Esophagus mucosa (tissue), 1 donor: ENCODE measurements at places on chromosomes 7 and 10.
A peak's percentile ranks its signal among the peaks of the same experiment; 100 is the strongest.

DNA sequence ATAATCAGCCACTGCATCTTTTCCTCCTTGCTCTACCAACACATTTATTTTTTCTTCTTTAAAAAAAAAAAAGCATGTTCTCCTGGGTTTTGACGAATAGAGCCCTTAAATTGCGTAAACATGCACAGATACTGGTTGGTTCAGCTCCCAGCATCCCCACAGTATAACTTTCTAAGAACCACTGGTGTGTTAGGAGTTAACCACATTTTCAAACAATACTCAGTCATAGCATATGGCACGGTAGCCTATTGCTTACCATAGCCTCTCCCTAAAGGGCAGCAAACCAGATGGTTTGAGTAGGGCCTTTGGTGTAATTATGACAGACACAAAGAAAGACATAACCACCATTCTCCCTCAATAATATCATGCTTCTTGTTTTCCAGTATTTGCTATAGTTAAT lies 145.0 kb downstream of the LRRC4 start:
- ATAC-seq = no peak

- ATAC-seq = no peak
These were observed 8.0 kb upstream of the CDH23 start for GRCh38 chr10:71388583-71389310.

GRCh38 chr7:157916946-157917640 lies 580.3 kb downstream of the DNAJB6 start:
- no peak for ATAC-seq

- no peak for ATAC-seq
These were observed 15.2 kb upstream of the RASSF4 start for GRCh38 chr10:44944354-44944753.

GRCh38 chr7:19747740-19748339 lies 25.6 kb downstream of the TMEM196 start:
- no peak for ATAC-seq

- peak; percentile 53 for ATAC-seq
These were observed 32.1 kb downstream of the FAS start for GRCh38 chr10:89022734-89023133.

GRCh38 chr7:5470816-5471215 lies 47.2 kb upstream of the TNRC18 start:
- no peak for ATAC-seq

GRCh38 chr7:36473454-36474282 lies 84.0 kb downstream of the ANLN start:
- peak; percentile 71 for ATAC-seq

DNA sequence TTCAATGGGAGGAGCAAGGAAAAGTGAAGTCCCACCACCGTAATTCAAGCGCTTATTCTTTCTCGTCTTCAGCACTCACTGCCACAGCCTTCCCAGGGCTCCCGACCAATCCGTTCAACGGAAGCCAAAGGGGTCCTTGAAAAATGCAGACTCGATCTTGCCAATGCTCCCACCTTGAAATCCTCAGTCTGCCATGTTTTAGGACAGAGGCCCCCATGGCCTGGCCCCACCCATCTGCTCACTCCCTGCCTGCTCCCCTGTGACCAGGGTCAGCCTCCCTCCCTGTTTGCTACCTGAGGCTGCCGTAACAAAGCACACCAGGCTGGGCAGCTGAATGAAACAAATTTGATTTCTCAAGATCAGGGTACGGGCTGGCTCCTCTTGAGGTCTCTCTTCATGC lies 3.0 kb upstream of the DNAAF5 start:
- no peak for ATAC-seq

DNA sequence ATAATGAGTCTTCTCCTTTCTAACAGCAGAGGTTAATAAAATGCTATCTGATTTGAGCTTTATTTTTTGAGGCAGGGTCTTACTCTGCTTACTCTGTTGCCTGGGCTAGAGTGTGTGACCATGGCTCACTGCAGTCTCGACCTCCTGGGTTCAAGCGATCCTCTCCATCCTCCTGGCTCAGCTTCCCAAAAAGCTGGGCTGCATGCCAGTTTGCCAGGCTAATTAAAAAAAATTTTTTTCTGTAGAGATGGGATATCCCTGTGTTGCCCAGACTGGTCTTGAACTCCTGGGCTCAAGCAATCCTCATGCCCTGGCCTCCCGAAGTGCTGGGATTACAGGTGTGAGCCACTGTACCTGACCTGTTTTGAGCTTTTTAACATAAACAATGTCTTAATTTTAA lies 56.7 kb downstream of the SCD start:
- ATAC-seq = no peak

DNA sequence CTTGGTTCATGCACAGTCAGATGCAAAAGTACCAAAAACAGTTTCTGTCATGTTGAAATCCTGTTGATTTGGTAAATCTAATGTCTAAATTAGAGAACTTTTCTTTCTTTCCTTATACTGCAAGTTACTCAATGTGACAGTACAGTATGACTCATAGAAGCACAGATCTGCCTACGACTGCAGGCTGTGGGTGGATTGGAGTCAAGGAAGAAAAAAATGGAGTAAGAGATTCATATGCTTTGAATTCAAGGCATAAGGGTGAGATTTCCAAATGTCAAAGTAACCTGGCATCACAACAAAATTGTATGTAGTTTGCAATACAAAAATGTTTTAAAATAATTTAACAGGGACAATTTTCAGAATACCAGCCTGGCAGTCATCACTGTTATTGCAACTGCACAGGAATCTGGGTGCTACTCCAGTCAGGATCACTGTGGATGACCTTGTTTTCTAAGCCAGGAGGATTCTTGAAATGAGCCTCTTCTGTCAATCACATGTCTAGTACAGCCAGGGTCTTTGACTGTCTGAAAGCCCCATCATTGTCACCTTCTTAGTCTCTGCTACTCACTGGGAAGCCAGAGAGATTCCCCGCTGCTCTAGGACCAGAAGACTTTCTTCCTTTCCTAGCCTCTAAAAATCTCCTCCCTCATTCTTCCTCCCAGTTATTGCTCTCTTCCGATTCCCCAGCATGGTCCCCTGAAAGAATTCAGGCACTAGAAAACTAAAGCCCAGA lies 83.6 kb downstream of the CD36 start:
- peak; percentile 82 for ATAC-seq

DNA sequence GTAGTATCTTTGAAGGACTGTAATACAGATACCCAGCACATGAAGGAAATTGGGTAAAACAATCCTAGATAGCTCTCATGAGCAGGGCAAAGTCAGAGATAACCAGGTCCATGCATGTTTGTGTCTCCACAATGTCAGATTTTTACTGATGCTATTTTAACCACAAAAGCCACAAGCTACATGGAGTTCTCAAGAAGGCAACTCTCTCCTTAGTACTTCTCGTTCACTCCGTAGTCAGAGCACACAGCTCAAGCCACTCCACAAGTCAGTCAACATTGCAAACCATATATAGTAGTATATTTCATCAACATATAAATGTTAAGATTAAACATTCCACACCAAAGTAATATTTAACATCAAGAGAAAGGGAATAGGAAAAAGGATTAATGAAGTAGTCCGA lies 98.0 kb upstream of the PIK3CG start:
- no peak for ATAC-seq

- ATAC-seq = peak; percentile 56
These were observed 77.7 kb downstream of the ITGB8 start for GRCh38 chr7:20408467-20408826.

- ATAC-seq = peak; percentile 15
These were observed 7.6 kb upstream of the SLC18A3 start for GRCh38 chr10:49602380-49603023.

GRCh38 chr10:8424555-8425211 lies 370.2 kb downstream of the GATA3 start:
- ATAC-seq = no peak

GRCh38 chr7:144531181-144531580 lies 127.7 kb upstream of the NOBOX start:
- ATAC-seq = no peak

- no peak for ATAC-seq
These were observed 60.1 kb downstream of the DENND11 start for GRCh38 chr7:141641876-141642275.

DNA sequence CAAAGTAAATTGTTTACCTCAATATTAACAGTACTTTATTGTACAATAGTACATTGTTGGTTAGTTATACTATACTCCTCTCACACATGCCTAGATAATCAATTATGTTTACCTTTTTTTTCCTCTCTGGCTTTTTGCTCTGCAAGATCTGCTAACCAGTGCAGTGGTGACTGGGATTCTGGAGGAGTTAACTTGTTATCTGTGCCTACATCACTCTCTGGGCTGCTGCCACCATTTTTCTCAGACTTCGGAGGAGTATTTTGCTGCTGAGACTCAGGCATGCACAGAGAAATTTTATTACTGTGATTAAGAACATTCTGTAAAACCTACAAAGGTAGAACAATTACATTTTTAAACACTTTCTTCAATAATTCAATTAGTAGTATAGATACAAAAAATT lies 59.7 kb downstream of the NRBF2 start:
- ATAC-seq = no peak

- no peak for ATAC-seq
These were observed 268.4 kb downstream of the GPR37 start for GRCh38 chr7:124497176-124497575.

DNA sequence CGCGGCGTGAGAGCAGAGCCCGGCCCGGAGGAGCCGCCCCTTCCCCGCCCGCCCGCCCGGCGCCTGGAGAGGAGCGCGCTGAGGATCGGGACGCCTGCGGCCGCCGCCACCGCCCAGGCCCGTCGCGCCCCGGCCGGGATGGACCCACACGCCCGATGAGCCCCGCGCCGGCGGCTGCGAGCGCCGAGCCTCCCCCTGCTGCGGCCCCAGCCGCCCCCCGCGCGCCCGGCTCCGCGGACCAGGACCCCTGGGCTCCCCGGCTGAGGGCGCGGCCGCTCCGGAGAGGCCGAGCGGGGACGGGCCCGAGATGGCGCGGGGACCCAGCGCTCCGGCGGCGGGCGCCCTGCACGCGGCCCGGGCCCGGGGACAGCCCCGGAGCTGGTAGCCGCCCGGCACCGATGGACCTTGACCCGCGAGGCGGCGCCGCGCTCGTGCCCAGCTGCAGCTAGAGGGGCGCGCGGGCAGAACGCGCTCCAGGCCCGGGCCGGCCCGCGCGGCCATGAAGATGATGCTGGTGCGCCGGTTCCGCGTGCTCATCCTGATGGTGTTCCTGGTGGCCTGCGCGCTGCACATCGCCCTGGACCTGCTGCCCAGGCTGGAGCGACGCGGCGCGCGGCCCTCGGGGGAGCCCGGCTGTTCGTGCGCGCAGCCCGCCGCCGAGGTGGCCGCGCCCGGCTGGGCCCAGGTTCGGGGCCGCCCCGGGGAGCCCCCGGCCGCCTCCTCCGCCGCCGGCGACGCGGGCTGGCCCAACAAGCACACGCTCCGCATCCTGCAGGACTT lies 520 bp downstream of the FAM20C start:
- no peak for ATAC-seq

- no peak for ATAC-seq
These were observed 36.8 kb downstream of the MARCHF5 start for GRCh38 chr10:92327445-92328433.

- ATAC-seq = peak; percentile 80
These were observed 95.3 kb downstream of the RNF32 start for GRCh38 chr7:156735851-156736250.

DNA sequence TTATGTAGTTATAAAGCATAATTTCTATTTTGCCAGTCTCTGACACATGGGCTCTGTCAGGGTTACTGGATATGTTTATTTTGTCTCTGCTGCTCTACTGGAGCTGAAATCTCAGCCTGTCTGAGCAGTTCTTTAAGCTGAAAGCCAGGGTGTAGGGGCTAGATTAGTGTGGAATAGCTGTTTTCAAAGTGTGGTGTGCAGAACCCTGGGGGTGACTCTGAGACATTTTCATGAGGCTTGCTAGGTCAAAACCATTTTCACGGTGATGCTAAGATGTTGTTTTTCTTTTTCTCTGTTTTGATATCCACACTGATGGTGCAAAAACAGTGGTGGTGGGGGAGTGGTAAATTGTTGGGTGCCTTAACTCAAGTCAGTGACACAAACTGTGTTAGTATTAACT lies 45.5 kb downstream of the CREM start:
- ATAC-seq = no peak

GRCh38 chr7:140447841-140448240 lies 31.5 kb downstream of the MKRN1 start:
- ATAC-seq = no peak

DNA sequence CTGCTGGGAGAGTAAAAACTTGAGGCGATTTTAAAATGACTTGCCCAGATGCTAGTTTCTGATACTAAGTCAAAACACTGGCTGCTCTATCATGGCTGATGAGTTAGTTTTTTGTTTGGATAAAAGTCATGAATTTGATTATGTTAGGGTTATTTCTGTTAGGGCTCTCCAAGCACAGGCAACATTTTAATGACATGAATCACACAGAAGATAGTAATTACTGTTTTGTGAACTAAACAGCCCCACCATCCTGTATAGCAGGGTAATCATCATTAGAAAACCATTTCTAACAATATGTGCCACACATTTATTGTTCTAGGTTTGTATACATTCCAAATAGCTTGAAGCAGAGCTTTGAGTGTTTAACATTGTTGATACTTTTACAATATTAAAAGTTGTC lies 750.3 kb downstream of the ANKRD7 start:
- no peak for ATAC-seq

DNA sequence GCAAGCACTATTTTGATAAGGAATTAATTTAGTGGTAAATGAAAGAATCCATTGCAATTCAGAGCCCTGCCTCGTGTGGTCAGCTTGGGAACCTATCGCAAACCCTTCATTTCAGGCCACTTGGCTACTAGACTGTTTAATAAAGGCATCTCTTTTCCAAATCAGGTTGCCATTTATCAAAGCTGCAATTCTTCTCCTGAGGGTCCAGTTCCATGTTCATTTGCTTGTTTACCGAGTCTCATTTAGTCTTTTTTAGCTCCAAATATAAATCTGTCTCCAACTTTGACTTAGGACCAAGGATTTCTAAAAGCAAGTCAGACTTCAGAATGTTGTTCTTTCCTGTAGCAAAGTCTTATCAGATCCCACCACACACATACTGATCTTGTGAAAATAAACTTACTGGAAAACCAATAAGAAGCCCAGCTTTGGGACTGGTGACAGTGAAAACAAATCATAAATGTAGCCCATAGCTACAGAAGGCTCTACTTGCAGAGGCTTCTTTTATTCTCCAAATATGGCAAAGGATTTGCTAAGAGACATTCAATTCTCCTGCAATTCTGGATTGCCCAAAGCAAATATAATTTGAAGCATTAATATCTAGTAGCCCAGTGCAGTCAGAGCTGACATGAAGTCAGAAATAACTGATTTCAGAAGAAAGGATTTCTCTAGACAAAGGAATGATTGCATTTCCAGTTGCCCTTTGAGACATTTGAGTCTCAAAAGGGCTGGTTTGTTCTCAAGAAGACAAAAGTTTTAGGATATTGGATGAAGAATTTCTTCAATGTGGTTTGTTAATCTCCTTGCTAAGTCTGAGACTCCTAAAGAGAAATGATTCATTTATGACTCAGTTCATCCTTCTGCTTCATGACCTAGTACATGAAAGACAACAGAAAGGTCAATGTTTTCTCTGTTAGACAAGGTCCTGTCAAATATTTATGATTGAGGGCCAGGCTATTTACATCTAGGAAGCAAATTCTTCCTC lies 28.0 kb downstream of the PPP1R3C start:
- peak; percentile 65 for ATAC-seq

- ATAC-seq = peak; percentile 29
These were observed 22.7 kb upstream of the WASHC2A start for GRCh38 chr10:50044941-50045664.

- no peak for ATAC-seq
These were observed 18.7 kb downstream of the MMP21 start for GRCh38 chr10:125756853-125757487.

- ATAC-seq = peak; percentile 61
These were observed 197.6 kb upstream of the ZNF32 start for GRCh38 chr10:43846187-43846680.
